Stomach (tissue), 19 donors: ENCODE measurements at places on chromosomes 1 and 21. TPM values are rescaled to one million over a fixed set of nuclear protein-coding genes. Genes with fewer than 3 reads are reported as not detected.

DNA sequence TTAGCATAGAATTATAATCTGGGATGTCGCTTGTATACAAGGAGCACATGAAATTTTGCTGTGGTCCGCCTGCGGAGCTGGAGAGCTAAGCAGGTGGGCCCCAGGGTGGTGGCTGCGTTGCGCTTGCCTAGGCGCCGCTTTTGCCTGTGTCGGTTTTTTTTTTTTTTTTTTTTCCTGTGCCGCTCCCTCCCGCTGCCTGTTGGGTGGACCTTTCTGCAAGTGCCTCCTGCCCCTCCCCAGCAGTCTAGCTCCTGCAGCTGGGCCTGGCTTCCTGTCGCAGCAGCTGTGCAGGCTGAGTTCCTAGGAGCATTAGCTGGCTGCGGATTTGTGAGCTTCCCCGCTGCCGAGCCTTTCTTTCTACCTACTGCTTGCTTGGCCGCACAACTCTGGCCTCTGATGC is 20.6 kb downstream of the PYHIN1 start:
- no peaks in the 10 kb centered on the region for H3K36me3 ChIP-seq
- no peaks in the 10 kb centered on the region for H3K27me3 ChIP-seq
- no peaks in the 10 kb centered on the region for H3K4me1 ChIP-seq
- no peak overlapping the region for H3K4me3 ChIP-seq
- H3K27ac ChIP-seq = no peak overlapping the region

GRCh38 chr21:26593800-26594199 is 20.7 kb upstream of the CYYR1 start:
- DNase-seq = no peak
- H3K27ac ChIP-seq = no peak overlapping the region
- no peak overlapping the region for H3K4me3 ChIP-seq
- no peaks in the 10 kb centered on the region for H3K27me3 ChIP-seq
- H3K36me3 ChIP-seq = no peaks in the 10 kb centered on the region
- H3K4me1 ChIP-seq = no peaks in the 10 kb centered on the region

The CCDC185 gene
- total RNA-seq = not detected

- no peak overlapping the region for H3K4me3 ChIP-seq
- no peak overlapping the region for H3K27ac ChIP-seq
- no peaks in the 10 kb centered on the region for H3K4me1 ChIP-seq
- no peaks in the 10 kb centered on the region for H3K36me3 ChIP-seq
Measured at GRCh38 chr1:224482619-224483018, 48.0 kb upstream of the WDR26 start.

GRCh38 chr1:172753964-172754363 is 95.1 kb downstream of the FASLG start:
- DNase-seq = no peak
- H3K36me3 ChIP-seq = no peaks in the 10 kb centered on the region
- H3K4me1 ChIP-seq = no peaks in the 10 kb centered on the region
- no peak overlapping the region for H3K4me3 ChIP-seq
- no peak overlapping the region for H3K27ac ChIP-seq
- H3K27me3 ChIP-seq = no peaks in the 10 kb centered on the region

DNA sequence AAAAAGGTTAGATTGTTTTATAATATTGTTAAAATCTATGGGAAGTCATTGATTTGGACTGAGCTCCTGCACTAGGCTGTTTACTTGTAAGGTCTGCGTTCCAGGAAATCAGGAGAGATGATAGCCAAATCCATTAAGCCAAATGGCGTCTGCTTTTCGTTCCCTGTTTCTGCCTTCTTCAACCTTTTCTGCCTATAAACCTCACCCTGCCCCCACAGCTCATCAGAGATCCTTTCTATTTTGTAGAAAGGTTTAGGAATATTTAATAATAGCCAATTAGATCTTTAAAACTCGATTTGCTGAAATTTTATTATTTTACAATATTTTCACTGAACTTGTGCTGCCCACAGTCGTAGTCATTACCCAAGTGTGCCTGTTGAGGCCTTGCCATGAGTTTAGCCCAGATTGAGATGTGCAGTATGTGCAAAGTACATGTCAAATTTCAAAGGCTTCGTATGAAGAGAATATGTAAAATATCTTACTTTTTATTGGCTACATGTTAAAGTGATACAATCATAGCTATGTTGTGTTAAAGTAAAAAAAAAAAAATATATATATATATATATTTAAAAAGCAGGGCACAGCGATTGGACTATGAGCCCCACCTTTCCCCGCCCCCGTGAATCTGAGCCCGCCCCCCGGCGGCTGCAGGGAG is 444 bp upstream of the IARS2 start:
- H3K4me3 ChIP-seq = peak overlapping the region; percentile 80
- peaks cover 24% of the 10 kb centered on the region for H3K36me3 ChIP-seq
- peak overlapping the region; percentile 81 for H3K27ac ChIP-seq
- no peak for DNase-seq
- H3K27me3 ChIP-seq = no peaks in the 10 kb centered on the region
- peaks cover 34% of the 10 kb centered on the region for H3K4me1 ChIP-seq

The TRIM17 gene
- 1.8 TPM for total RNA-seq

DNA sequence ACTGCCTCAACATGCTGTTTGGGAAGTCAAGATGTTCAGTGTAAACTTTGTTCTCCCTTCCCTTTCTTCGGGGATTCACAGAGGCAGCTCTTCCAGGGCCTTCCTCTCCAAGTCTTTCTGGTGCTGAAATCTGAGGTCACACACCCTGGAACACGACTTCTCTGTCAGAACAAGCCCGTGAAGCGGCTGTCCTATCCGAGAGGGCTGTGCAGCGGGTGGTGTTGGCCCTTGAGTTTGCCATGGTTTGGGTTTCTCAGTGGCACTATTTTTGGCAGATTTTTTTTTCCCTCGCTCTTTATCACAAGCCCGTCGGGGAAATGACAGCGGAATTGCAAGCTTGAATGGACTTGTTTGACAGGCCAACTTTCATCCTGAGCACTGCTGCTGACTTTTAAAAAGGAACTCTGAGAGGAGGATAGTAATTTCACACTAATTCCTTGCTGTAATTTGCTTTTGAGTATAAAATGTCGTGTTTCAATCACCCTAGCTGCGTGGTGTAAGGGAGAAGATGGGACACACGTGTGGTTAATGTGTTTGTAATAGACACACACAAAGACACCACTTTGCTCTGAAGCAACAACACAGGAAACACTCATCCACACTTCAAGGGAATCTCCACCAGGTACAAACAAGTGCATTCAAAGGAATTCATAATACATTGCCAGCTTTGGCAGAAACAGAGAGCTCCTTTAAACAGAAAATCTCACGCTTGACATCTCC is 60.1 kb upstream of the TARBP1 start:
- H3K36me3 ChIP-seq = no peaks in the 10 kb centered on the region
- no peak overlapping the region for H3K4me3 ChIP-seq
- H3K4me1 ChIP-seq = peaks cover 38% of the 10 kb centered on the region
- no peaks in the 10 kb centered on the region for H3K27me3 ChIP-seq
- H3K27ac ChIP-seq = no peak overlapping the region

- DNase-seq = no peak
- H3K36me3 ChIP-seq = no peaks in the 10 kb centered on the region
- no peak overlapping the region for H3K27ac ChIP-seq
- H3K4me1 ChIP-seq = peaks cover 88% of the 10 kb centered on the region
- H3K27me3 ChIP-seq = no peaks in the 10 kb centered on the region
Measured at GRCh38 chr1:111633736-111634247, 14.2 kb downstream of the RAP1A start.

- H3K4me1 ChIP-seq = peaks cover 14% of the 10 kb centered on the region
- no peaks in the 10 kb centered on the region for H3K27me3 ChIP-seq
- peak overlapping the region; percentile 68 for H3K4me3 ChIP-seq
- DNase-seq = peak; percentile 83
- H3K27ac ChIP-seq = peak overlapping the region; percentile 87
Measured at GRCh38 chr21:45541221-45542039, 810 bp downstream of the SLC19A1 start.

The DDR2 gene
- total RNA-seq = 17.7 TPM

The ASCL5 gene
- total RNA-seq = not detected

- H3K27ac ChIP-seq = no peak overlapping the region
- H3K36me3 ChIP-seq = no peaks in the 10 kb centered on the region
- no peaks in the 10 kb centered on the region for H3K4me1 ChIP-seq
- peaks cover 50% of the 10 kb centered on the region for H3K27me3 ChIP-seq
- no peak overlapping the region for H3K4me3 ChIP-seq
- no peak for DNase-seq
Measured at GRCh38 chr1:37177230-37177864, 143.0 kb upstream of the GRIK3 start.

DNA sequence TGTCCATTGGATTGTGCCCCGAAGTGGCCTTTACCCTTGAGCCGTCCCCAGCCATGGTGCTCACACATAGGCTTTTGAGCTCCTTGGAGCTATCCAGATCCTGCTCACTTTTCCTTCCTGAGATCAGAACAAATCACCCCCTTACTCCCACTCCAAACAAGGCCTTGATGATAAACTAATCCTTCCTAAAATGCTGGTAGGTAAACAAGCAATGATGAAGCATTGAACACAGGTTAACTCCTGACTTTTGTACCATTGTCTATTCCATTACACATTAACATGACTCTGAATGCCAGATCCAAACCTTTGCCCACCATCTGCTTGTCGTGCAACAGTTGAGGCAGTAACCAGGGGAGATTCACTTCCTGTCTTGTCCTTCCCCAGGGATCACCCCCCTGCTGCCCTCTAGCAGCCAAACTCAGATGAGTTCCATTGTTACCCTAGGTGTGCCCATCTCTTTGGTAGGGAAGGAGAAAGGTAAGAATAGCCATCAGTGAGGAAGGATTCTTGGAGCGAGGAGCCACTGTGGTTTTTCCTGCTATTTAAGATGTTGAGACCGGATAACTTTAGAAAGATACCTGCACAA is 79.5 kb upstream of the DNAJC6 start:
- H3K27me3 ChIP-seq = no peaks in the 10 kb centered on the region
- no peak overlapping the region for H3K27ac ChIP-seq
- DNase-seq = no peak
- no peak overlapping the region for H3K4me3 ChIP-seq

The GPR25 gene
- not detected for total RNA-seq

The TESK2 gene
- not detected for total RNA-seq

DNA sequence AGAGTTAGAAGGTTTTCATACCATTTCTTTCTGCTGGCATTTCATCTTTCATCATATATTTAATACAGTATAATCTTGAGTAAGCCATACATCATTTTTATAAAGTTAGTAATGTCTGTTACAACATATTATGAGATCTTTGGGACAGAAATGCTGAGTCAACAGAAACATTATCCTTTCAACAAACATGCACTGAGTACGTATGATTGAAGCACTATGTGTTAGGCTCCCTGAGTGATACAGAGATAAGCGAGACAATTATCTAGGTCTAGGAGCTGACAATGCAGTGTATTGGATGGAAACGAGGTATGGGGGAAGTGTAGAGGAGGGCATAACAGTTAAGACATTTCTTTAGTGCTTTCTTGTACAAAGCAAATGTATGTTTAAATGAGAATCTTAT is 19.7 kb upstream of the GPR52 start:
- DNase-seq = no peak
- H3K4me3 ChIP-seq = no peak overlapping the region
- no peaks in the 10 kb centered on the region for H3K4me1 ChIP-seq
- H3K36me3 ChIP-seq = no peaks in the 10 kb centered on the region
